Fibroblast of skin of abdomen (primary cell): ENCODE measurements at places on chromosomes 7 and 10.

DNA sequence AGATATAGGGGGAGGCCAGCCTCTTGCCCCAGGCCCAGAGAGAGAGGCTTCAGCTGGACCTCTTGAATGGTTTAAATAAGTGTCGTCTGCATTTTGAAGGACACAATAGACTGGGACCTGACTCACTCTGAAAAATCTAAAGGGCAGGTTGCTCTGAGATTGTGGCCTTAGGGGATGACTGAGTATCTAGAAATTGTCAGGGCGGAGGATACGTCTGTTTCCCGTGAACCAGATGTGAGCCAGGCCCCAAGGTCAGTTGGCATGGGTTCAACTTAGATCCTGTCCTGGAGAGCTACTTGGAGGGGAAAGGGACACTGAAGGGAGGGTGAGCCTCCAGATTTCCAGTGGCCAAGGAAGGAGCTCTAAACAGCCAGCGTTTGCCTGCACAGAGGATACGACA is 110.2 kb downstream of the CHN2 start:
- no peak for DNase-seq

GRCh38 chr7:77157446-77157845 is 35.0 kb downstream of the CCDC146 start:
- DNase-seq: no peak

DNA sequence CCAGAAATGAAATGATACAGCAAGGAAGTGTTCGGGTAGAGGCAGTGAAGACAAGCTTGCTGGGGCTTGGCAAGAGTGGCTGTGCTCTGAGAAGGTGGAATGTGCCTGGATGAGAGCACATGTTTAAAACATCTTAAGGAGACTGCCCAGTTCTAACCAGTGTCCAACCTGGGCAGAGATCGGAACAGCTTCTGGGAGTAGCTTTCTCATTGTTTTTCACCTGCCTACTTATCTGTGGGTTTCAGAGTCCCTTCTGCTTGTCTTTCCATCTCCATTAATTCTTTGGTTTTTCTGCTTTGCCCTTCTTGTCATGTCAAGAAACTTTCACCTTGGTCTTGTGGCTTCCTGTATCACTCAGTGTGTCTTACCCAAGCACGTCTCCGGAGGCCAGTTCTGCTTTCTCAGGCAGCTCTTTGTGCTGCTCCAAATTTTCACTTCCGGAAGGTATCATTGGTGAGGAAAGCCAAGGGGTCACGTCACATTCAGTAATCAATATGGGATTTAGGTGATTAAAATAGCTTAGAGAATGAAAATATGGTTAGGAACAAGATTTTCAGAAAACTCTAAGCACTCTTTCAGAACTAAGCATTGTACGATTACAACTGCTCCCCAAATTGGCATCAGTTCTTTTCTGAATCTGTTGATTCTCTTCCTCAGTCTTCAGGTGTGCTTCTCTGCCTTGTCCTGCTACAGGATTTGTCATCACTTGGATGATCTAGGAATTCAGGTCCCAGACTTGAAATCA is 5.5 kb upstream of the LAMB4 start:
- DNase-seq: no peak

GRCh38 chr10:1022413-1022812 is 3.2 kb downstream of the IDI2 start:
- DNase-seq: no peak

DNA sequence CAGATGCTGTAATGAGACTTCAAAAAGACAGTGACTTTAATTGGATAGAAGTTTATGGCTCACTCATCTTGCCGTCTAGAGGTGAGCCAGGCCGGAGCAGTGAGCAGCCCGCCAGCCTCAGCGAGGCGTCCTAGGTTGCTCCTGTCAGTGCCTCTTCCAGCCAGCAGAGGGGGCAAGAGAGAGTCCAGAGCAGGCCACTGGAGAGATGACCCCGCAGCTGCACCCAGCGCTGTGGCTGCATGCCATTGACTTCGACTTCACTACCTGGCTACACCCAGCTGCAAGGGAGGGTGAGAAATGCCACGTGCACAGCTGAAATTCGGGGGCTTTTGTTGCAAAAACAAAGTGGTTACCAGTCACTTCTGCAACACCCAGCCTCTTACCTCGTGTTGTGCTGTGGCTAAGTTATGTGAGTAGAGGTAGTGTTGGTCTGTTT is 26.5 kb downstream of the NUB1 start:
- DNase-seq: peak; percentile 65

DNA sequence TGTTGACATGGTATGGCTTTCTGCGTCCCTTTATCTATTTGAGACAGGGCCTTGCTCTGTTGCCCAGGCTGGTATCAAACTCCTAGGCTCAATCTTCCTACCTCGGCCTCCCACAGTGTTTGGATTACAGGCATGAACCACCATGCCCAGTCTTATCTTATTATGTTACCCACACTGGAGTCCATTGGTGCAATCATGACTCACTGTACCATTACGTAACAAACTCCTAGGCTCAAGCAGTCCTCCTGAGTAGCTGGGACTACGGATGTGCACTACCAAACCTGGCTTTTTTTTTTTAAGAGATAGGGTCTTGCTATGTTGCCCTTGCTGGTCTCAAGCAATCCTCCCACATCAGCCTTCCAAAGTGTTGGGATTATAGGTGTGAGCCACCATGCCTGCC is 66.7 kb downstream of the CCDC3 start:
- no peak for DNase-seq

DNA sequence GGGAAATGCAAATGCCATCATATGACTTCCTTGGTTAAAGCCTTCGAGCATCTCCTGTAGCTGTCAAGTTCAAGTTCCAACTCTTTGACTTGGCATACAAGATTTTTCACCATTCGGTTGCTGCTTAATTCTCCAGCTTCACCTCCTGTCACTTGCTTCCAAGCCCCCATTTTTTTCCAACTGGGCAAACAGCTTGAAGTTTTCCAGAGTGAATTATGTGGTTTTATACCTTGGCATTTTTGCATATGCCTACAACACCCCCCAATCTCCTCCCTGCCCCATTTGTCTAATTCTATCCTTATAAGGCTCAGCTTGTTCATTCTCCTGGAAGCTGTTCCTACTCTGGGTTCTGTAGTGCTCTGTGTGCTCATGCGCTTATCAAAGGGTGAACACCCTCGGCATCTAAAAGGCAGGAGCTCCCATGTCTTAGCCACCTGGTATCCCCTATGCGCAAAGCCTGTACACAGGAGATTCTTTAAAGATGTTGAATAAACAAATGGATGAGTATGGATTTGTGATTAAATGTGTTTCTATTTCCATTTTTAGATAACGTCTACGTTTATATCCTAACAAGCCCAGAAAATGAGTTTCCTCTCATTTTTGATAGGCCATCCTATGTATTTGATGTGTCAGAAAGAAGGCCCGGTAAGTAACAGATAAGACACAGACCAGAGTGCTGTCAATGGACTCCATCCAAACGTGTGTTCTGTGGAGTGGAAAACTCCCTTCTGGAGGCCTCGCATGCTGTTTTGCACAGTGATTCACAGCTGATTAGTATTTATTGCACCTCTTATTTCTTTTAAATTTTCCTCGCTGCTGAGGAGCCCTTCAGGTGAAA is 52.5 kb downstream of the CDHR3 start:
- DNase-seq: no peak

- DNase-seq: peak; percentile 38
Observed at GRCh38 chr10:126122881-126123280, 226.5 kb downstream of the FANK1 start.
